ENCODE measurements at places on chromosomes 6 and 20. TPM values are rescaled to one million over a fixed set of nuclear protein-coding genes. Genes with fewer than 3 reads are reported as not detected.

GRCh38 chr20:12748359-12748994 is 260.3 kb upstream of the SPTLC3 start:
- no peak for DNase-seq
- no peak overlapping the region for H3K4me3 ChIP-seq
- no peaks in the 10 kb centered on the region for H3K36me3 ChIP-seq
- H3K4me1 ChIP-seq, result no peaks in the 10 kb centered on the region
- no peaks in the 10 kb centered on the region for H3K27me3 ChIP-seq
- no peak overlapping the region for H3K27ac ChIP-seq

- no peaks in the 10 kb centered on the region for H3K4me1 ChIP-seq
- no peak overlapping the region for H3K4me3 ChIP-seq
- no peaks in the 10 kb centered on the region for H3K27me3 ChIP-seq
- DNase-seq, result no peak
Observed at GRCh38 chr6:20069021-20069522, 143.2 kb downstream of the MBOAT1 start.

GRCh38 chr6:87088076-87088475 is 6.8 kb downstream of the CGA start:
- peaks cover 1% of the 10 kb centered on the region for H3K4me1 ChIP-seq
- H3K27me3 ChIP-seq, result peaks cover 7% of the 10 kb centered on the region
- no peak overlapping the region for H3K27ac ChIP-seq
- DNase-seq, result no peak
- H3K4me3 ChIP-seq, result no peak overlapping the region

DNA sequence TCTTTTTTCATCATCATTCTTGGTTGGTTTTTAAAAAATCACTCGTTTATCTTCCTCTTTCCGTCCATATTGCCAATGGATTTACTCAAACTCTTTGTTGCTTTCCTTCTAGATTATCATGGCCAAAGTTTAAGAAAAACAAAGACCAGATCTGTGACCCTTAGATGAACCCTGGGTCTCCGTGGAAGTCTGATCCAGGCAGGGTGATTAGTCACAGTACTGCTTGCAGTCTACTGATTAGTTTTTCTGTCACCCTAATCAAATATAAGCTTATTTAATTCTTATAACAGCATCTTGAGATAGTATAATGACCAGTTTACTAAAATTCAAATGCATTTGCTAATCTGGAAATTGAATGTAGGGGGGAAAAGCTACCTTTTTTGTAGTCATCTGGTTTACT is 6.0 kb upstream of the SMIM28 start:
- no peaks in the 10 kb centered on the region for H3K36me3 ChIP-seq
- no peak for DNase-seq
- 0 out of 2 replicates have a peak, but pooled peaks cover 4% of the 10 kb centered on the region for H3K27me3 ChIP-seq
- H3K4me1 ChIP-seq, result no peaks in the 10 kb centered on the region

GRCh38 chr20:16203096-16203495 is 370.2 kb downstream of the KIF16B start:
- no peaks in the 10 kb centered on the region for H3K4me1 ChIP-seq
- H3K27me3 ChIP-seq, result no peaks in the 10 kb centered on the region
- DNase-seq, result no peak
- no peak overlapping the region for H3K27ac ChIP-seq
- no peaks in the 10 kb centered on the region for H3K36me3 ChIP-seq
- no peak overlapping the region for H3K4me3 ChIP-seq

DNA sequence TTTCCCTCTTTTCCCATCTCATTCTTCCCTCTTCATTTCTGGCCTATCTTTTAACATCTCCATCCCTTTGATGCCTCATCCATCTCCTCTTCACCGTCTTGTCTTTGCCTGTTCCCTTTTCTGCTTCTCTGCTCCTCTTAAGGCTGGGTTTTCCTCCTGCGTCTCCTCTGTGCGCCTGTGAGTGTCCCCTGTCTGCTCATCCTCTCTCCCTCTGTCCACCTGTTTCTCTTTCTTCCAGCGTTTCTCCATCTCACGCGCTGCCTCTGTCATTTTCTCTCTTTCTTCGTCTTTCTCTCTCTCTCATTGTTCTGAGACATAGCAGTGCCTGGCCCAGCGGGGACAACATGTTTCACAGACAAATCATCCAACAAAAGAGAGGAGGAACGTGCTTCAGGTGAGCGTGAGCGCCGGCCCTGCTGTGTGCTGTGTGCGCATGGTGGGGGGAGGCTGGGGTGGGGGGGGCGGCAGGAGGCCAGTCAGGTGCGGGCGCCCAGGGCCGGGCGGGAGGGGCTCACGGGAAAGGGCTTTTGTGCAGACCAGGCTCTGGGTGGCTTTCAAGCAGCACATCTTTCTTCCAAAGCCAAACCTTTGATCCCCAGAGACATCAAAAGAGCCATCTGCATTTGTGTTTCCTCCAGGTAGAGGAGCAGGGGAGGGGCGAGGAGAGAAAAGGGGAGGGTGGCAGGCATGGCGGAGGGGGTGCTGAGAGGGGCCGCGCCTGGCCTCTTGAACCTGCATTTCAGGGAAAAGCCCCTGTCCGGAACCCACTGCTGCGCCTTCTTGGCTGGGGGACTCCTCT is 121.3 kb downstream of the VEGFA start:
- no peak overlapping the region for H3K4me3 ChIP-seq
- H3K27me3 ChIP-seq, result no peaks in the 10 kb centered on the region
- no peak for DNase-seq

DNA sequence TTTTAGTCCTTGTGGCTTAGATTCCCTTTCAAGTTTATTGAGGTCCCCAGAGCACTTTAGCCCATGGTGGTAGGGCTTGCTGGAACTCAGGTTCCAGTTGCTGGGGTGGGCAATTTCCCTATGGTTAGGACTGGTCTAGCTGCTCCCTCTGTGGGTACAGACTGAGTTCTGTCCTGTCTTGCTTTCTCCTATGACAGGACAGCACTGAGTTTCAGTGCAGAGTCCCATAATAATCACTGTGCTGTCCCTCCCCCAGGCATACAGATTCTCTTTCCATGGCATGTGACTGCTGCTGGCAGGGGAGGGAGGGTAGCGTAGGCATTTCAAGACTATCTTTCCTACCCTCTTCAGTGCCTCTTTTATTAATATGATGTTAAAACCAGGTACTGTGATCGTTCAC is 17.1 kb upstream of the ERVFRD-1 start:
- no peak overlapping the region for H3K27ac ChIP-seq
- no peak overlapping the region for H3K4me3 ChIP-seq
- H3K27me3 ChIP-seq, result no peaks in the 10 kb centered on the region
- no peaks in the 10 kb centered on the region for H3K36me3 ChIP-seq
- H3K4me1 ChIP-seq, result no peaks in the 10 kb centered on the region

GRCh38 chr6:100432136-100432535 is 32.6 kb downstream of the SIM1 start:
- no peak overlapping the region for H3K27ac ChIP-seq
- H3K4me3 ChIP-seq, result no peak overlapping the region
- no peaks in the 10 kb centered on the region for H3K36me3 ChIP-seq
- H3K4me1 ChIP-seq, result no peaks in the 10 kb centered on the region

- no peak overlapping the region for H3K4me3 ChIP-seq
- no peaks in the 10 kb centered on the region for H3K4me1 ChIP-seq
- no peaks in the 10 kb centered on the region for H3K36me3 ChIP-seq
- no peak overlapping the region for H3K27ac ChIP-seq
- DNase-seq, result no peak
- H3K27me3 ChIP-seq, result no peaks in the 10 kb centered on the region
Observed at GRCh38 chr20:19347943-19348456, 135.6 kb downstream of the SLC24A3 start.

DNA sequence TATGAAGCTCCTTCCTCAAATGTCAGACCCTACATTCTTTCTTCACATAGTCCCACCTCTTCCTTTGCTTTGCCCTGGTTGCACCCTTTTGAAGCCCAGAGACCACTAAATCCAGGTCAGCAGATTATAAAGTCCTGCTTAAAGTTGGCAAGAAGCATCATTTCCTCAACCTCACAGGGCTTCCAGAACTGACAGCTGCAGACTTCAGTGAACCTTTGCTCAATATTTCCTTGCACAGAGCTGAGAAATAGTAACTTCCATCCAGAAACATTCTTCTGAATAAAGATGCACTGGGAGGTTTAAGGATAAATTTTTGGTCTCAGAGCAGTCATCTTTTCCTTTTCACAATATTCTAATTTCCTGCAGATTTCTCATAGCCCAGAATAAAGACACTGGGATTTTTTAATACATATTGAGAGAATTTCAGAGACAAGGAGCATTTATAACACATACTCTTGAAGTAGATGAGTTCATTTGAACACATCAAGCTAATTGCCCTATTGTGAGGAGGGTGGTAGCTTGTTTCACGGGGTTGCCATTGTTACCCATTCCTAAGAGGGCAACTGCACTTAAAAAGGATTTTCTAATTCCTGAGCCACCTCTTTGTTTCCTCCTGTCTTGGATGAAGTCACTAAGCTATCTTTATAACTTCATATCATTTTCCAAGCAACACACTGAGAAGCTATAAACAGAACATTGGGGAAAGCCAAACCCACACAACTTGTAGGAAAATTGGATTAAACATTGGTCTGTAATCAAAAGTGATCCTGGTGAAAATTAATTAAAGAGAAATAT is 150.2 kb upstream of the PLN start:
- H3K36me3 ChIP-seq, result no peaks in the 10 kb centered on the region
- DNase-seq, result no peak
- no peak overlapping the region for H3K4me3 ChIP-seq
- no peak overlapping the region for H3K27ac ChIP-seq
- H3K27me3 ChIP-seq, result no peaks in the 10 kb centered on the region

DNA sequence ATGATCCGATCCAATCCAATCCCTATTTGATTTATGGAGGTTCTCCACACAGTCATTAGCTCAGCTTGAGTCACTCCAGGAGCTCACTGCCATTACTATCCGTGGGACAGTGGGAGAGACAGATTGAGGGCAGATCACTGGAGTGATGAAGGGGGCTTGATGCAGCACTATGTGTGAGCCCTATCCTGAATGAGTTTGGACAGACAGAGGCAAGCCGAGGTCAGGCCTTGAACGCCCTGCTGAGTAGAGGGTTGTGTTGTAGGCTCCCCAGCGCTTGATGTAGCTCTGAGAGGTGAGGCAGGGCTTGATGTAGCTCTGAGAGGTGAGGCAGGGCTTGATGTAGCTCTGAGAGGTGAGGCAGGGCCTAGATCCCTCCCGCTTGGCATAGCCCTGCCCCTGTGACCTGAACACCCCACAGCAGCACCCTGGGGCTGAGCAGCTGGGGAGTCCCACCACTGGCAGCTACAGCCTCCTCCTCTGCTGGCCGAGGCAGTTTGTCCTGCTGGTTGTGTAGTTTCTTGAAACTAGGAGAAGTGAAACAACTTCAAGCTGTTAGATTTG is 58.7 kb downstream of the ZFAND3 start:
- DNase-seq, result peak; percentile 65
- H3K27me3 ChIP-seq, result no peaks in the 10 kb centered on the region
- peaks cover 32% of the 10 kb centered on the region for H3K4me1 ChIP-seq
- H3K27ac ChIP-seq, result peak overlapping the region; percentile 57
- no peaks in the 10 kb centered on the region for H3K36me3 ChIP-seq
- H3K4me3 ChIP-seq, result peak overlapping the region; percentile 17

DNA sequence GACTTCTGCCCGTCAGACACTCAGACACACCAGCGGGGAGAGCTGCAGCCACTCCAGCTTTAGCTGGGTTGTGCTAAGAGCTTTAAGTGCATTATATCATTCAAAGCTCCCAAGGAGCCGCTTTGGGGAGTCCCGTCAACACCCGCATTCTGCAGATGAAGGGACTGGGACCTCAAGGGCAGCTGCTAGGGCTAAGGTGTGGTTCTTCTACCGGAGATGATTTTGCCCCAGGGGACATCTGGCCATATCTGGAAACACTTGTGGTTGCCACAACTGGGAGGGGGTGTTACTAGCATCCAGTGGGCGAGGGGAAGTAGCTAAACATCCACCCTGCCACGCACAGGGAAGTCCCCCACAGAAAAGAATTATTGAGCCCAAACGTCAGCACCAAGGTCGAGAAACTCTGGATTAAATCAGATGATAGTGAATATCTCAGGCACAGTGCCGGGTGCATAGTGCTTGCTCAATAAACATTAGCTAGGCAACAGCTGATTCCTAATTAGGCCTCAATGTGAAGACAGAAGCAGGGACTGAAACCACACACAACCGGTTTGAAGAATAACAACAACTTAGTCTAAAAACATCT is 29.6 kb downstream of the PMEPA1 start:
- no peak overlapping the region for H3K27ac ChIP-seq
- H3K27me3 ChIP-seq, result no peaks in the 10 kb centered on the region
- H3K4me3 ChIP-seq, result no peak overlapping the region
- no peaks in the 10 kb centered on the region for H3K4me1 ChIP-seq
- no peaks in the 10 kb centered on the region for H3K36me3 ChIP-seq
- DNase-seq, result no peak

GRCh38 chr6:39342692-39343395 is 20.3 kb upstream of the KCNK16 start:
- peaks cover 7% of the 10 kb centered on the region for H3K27me3 ChIP-seq
- H3K4me1 ChIP-seq, result no peaks in the 10 kb centered on the region
- H3K36me3 ChIP-seq, result no peaks in the 10 kb centered on the region
- DNase-seq, result no peak
- H3K27ac ChIP-seq, result no peak overlapping the region

DNA sequence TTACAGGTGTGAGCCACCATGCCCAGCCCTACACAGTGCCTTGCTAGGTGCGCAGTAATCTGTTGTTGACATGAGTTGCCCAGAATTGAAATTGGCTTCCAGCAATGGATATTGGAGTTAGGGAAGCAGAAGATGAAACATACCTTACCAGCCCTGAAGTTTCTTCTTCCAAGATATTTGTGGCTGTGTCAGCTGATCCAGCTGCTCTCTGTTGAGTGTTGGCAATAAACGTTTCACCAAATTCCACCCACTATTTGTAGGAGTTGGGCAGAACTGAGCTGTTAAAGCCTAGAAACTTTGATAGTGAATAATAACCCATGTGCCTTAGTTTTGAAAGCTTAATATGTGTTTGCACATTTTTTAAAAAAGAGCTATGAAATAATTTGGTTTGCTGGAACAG is 218.2 kb upstream of the SNX9 start:
- no peaks in the 10 kb centered on the region for H3K4me1 ChIP-seq
- H3K27ac ChIP-seq, result no peak overlapping the region
- peak; percentile 30 for DNase-seq
- no peaks in the 10 kb centered on the region for H3K36me3 ChIP-seq
- no peaks in the 10 kb centered on the region for H3K27me3 ChIP-seq

- H3K27ac ChIP-seq, result no peak overlapping the region
- no peak overlapping the region for H3K4me3 ChIP-seq
- H3K4me1 ChIP-seq, result no peaks in the 10 kb centered on the region
- H3K27me3 ChIP-seq, result no peaks in the 10 kb centered on the region
Observed at GRCh38 chr6:19032591-19033295, 645.6 kb downstream of the RNF144B start.

- no peak overlapping the region for H3K4me3 ChIP-seq
- H3K27me3 ChIP-seq, result peaks cover 5% of the 10 kb centered on the region
- H3K4me1 ChIP-seq, result no peaks in the 10 kb centered on the region
- no peak for DNase-seq
- no peak overlapping the region for H3K27ac ChIP-seq
Observed at GRCh38 chr6:15986027-15986629, 142.8 kb upstream of the MYLIP start.

DNA sequence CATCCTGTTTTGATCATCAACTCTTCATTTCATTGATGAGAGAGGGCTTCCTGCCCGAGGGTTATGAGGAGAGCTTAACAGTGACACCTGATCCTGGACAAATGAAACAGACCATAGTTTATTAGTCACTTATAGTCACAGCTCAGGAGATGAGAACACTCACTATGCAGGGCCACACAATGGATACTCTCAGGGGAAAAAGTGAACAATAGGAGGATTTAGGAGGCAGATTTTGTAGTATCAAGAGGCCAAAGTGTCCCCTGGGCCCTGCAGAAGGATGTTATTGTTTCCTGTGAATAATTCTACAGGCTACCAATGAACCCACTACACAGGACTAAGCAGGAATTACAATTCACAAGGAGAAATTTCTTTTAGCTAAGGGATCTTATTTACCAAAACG is 772.8 kb upstream of the MAN1A1 start:
- no peak for DNase-seq
- H3K27ac ChIP-seq, result no peak overlapping the region
- H3K36me3 ChIP-seq, result no peaks in the 10 kb centered on the region

The FGD2 gene
- not detected for polyA plus RNA-seq

The SPTLC3 gene
- 1.4 TPM for polyA plus RNA-seq

The EMILIN3 gene
- 0.11 TPM for polyA plus RNA-seq

The TRIM15 gene
- not detected for polyA plus RNA-seq

The CRIP3 gene
- polyA plus RNA-seq, result not detected
